ENCODE measurements at places on chromosomes 5 and 9.

DNA sequence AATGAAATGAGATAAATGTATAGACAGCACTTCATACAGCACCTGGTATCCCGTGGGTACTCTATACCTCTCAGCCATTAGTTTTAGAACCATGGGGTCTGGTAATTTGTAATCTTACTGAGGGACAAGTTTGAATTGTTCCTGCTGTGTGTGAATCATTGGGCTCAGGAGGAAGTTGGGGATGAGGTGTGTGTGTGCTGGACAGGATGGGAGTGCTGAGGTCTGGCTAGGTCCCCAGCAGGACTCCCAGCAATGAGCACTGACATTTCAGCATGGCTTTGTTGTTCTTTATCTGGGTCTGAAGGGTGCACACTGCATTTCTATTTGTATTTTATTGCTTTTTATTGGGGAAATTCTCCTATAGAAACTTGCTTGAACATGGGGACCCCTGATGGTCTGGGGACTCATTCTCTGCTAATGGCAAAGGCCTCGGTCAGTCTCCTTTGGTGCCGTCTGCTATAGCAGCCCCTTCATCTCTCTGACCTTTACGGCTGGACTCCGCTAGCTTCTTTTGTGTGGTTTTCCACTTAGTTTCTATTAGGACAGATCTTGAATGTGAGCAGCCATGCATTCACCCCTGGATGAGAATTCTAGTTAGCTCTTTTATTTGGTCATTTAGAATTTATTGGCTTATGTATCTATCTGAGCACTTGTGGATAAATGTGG is 98.1 kb downstream of the SREK1 start:
- no peak for DNase-seq

- no peak for DNase-seq
These were observed 230.3 kb upstream of the PTPRD start for GRCh38 chr9:10843151-10843550.

GRCh38 chr5:90916947-90917800 is 358.6 kb downstream of the ADGRV1 start:
- DNase-seq = no peak

GRCh38 chr9:95494022-95494415 is 22.8 kb downstream of the PTCH1 start:
- no peak for DNase-seq

GRCh38 chr5:74372051-74372450 is 268.5 kb downstream of the ENC1 start:
- no peak for DNase-seq

GRCh38 chr9:5518937-5519319 is 8.6 kb downstream of the PDCD1LG2 start:
- DNase-seq = no peak

DNA sequence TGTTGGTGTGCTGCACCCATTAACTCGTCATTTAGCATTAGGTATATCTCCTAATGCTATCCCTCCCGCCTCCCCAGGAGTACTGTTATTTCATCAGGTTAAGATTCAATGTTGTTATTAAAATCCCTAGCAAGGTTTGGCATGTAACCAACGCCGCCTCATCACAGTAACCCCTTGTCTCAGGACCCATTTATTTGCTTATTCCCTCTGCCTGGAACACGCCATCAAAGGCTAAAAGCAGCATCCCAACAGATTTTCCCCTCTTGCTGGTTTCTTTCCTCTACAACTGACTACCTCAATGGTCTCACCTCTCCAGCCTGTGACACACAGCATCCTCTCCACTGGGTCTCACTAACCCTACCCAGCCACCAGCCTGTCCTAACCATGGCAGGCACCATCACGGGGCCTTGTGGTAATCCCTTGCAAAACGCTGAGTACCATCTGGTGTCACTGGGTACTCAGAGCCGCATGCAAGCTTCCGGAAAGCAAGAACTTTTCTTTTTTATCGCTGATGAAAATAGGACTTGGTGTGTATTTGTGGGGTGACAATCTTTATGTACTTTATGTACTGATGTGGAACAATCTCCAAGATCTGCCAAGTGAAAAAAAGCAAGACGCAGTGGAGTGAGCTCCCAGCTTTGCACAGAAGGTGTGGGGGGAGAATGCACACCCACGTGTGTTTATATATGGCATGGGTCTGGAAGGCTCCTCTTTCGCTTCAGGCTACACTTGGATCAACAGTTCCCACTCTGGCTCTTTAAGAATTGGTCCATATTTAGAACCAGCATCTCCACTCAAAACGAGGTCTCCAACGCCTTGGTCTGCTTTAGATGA is 6.1 kb downstream of the RPS14 start:
- no peak for DNase-seq

DNA sequence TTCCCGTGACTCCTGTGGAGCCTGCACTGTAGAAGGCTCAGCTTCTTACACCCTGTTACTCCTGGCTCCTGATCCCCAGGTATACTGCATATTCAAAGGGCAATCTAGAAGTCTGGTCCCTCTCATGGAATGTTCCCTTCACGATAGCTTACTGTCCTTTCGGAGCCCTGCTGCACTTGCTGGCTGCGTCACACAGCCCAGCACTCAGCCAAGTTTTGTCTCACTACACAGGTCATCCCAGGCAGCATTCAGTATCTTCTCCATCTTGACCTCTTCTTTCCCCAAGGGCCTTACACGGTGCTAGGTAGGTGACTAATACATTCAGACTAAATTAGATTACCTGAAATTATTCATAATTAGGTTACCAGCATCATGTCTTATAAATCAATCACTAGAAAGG is 123.7 kb downstream of the WDR41 start:
- no peak for DNase-seq

DNA sequence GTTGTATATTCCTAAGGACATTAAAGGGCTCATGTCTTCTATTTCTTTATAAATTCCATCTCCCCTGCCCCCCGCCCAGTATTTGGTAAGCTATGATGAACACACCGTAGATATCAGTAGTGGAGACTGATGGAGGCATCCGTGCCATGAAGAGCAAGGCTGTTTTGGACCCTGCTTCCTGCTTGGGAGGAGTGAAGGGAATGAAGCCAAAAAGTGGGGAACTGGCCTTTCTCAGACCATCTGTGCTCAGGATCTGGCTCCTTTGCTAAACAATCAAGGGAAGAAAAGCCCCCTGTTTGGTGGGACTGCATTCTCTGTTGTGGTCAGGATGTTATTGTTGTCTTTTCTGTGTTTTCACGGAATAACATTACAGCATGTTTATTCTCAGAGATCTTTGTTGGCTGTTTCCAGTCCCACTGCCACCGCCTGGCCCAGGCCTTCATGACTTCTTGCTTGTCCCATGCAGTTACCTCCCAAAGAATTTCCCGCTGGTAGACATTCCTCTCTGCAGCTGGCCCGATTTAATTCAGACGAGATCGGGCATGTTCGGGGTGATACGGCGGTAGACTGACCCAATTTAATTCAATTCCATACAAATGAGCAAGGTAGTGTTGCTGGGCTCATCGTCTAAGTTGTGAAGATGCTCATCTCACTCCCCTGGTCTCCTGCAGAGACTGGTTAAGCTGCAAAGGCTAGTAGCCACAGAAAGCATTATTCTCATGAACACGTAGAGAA is 31.4 kb upstream of the ANKH start:
- DNase-seq = no peak

DNA sequence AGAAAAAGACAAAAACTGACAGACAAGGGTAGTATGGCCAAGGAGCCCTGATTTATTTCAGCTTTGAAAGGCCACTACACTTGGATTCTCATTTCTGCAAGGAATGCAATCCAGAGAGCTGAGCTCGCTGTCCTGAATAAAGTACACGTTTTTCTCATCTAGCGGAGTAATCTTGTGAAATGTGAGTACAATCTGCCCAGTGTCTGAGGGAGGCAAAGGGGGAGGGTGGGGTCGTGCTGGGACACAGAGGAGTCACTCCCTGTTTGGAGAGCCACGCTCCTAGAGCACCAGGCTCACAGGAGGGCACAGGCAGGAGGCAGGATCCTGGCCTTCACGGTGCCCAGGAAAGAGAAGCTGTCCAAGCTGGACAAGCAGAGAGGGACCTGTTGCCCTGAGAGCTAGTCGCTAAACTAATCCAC is 51.0 kb upstream of the IFNK start:
- no peak for DNase-seq

DNA sequence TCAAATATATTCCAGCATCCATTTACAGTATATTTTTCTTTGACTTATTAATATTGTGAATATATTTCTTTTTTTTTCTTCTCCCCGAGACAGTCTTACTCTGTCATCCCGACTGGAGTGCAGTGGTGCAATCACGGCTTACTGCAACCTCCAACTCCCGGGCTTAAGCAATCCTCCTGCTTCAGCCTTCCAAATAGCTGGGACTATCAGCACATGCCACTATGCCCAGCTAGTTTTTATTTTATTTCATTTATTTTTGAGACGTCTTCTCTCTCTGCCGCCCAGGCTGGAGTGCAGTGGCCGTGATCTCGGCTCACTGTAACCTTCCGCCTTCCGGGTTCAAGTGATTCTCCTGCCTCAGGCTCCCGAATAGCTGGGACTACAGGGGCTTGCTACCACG is 7.4 kb upstream of the GLIPR2 start:
- DNase-seq = no peak

DNA sequence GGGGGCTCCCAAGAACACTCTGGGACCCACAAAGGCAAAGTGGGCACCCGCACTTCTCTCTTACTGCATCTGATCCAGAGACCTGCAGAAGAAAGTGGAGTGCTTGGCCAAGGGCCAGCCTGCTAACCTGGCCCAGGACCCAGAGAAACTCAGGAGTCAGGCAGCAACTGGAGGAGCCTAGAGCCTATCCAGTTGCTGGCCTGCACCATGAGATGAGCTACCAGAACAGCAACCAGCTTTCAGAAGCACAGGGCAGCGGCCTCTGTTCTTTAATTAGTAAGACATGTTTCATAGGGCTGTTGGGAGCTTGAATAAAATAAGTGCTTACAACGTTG is 298.3 kb downstream of the GADD45G start:
- no peak for DNase-seq

GRCh38 chr5:42641336-42642005 is 115.1 kb upstream of the CCDC152 start:
- DNase-seq = peak; percentile 33

- no peak for DNase-seq
These were observed 29.6 kb downstream of the CAPSL start for GRCh38 chr5:35908814-35909213.
